Amniotic stem cell (primary cell): ENCODE measurements at places on chromosomes 13 and 19.

DNA sequence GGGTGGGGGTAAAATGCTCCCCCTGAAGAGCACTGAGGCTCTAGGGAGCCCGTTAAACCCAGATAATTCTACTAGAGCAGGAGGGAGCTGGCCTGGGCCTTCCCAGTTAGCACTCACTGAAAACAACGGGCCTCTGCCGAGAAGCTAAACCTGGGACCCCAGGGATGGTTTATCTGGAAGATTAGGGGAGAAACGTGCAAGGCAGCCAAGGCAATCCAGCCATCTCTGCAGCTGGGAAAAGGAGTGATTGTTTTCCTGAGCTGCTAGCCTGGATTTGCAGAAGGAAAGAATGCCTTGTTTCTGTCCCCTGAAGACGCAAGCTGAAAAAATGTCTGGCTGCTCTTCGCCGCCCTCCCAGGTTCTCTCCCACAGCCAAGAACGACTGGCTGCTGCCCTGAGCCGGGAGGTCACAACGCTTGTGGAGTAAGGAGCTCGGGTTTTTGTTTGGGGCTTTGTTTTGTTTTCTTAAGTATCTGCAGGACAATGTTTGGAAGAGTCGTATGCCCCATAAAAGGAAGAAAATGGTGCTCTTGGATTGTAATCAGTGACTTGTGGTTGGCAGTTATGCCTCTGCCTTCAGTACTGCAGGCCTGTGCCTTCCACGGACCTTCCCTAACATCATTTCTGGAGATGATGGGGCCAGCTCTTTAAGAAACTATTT lies 31.5 kb downstream of the COL4A2 start:
- no peak for DNase-seq

DNA sequence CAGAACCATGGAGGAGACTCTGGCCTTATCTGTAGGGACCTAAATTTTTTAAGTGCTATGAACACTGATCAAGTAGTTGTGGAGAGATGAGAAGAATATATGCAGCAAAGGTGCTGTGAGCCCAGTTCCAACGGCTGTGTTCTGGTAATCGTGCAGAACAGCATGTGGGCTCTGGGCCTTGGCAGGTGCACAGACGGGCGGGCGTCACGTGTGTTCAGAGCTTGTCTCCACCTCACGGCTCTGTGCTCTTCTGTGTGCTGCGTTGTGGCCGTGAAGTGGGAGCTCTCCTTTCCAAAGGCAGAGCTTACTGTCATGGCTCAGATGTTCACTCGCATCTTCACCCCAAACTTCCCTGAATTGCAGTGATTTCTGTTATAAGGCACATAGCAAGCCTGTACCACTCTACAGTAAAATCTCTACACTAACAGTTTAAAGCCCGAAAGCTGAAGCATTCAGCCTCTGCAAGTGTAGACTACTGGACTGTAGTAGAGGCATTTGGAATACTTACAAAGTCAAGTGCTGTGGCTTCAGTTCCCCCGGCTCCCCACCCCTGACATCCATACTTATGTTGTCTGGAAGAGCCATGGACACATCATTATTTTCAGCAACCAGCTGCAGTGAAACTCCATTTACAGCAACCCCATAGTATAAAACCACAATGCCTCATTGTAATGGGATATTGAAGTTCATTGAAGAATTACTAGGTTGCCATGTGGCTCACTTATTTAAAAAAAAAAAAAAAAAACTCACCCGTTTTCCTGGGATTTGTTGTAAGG lies 27.5 kb upstream of the TEX29 start:
- no peak for DNase-seq

DNA sequence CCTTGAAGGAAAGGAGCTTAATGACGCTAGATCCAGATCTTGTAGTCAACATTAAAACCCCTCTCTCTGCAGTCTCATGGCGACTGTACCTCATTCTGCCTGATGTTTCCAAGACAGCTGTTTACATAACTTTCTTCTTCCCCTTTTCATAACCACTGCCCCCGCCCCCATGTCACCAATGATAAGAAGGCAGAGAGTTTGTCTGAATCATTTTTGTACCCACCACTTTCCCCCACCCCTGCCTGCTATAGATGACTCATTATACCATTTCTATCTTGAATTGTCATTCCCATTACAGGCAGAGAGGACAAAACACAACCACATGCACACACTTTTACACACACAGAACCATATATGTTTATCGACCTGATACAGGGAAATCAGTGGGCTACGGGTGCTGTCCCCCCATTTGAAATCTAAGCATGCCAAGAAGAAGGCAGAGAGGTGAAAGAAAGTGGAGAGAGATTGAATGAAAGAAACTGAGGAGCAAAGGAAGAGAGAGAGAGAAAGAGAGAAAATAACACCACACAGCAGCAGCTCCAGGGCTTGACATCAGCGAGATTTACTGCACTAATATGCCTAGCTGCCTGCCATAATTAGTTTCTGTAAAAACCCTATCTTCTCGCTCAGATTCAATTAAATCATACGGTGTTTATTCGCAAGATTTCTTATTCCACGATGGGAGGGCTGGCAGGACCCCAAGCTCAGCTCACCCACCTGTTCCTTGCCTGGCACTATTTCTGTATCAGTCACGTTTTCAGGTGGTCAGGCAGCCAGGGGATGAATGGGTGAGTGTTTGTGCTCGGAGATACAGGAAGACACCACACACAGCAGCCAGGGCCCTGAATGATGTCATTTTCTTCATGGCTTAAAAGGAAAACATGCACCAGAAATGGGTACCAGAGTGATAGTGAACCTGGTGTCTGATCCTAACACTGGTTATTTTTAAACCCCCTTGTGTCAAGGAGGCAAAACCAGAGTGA lies 114.3 kb upstream of the SERP2 start:
- no peak for DNase-seq

GRCh38 chr13:69363360-69363759 lies 744.3 kb upstream of the ATXN8OS start:
- no peak for DNase-seq

DNA sequence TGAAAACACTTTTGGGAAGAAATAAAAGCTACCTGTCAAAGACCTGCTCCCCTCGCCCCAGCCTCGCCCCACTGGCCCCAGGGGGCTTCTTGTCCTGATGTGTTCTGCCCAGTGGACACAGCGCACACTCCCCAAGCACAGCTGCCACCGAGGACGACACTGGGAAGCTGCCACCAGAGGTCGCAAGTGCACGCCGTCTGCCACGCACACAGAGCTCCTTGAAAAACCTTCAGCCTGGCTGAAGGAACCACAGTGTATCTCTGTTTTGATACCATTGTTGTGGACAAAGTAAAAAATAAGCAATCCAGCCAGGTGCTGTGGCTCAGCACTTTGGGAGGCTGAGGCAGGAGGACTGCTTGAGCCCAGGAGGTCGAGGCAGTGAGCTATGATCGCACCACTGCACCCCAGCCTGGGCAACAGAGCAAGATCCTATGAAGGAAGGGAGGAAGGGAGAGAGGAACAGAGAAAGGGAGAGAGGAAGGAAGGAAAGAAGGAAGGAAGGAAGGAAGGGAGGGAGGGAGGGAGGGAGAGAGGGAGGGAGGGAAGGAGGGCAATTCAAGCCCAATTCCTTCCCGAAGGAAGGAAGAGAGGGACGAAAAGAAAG lies 57.3 kb downstream of the CEBPG start:
- DNase-seq, result peak; percentile 9

DNA sequence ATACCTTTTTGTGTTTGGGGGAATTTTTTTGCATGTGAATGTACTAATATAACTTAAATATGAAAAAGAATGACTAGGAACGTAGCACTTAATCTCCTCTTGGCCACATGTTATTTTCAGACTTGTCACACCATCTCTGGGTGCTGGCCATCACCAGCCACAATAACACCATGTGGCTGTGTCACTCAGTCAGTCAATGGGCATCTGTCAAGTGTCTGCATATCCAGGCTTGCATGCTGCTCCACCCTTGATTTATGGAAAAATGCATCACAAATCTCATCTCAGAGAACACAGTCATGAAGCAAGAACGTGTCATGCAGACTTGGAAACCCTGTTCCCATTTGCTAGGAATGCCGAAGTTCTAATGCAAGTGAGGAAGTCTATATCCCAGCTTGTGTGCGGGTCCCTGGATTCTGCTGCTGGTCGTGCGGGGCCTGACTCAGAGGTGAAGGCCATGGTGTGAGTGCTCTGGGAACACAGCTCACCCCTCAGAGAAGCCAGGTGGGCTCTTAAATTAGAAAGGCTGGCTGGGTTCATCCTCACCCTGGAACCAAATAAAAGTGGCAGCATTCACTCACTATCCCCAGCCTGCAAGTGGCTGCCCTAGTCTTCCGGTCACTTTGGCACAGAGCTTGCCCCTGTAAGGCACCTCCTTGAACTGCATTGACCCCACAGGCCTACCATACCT lies 53.6 kb upstream of the ARHGEF7 start:
- DNase-seq, result no peak

DNA sequence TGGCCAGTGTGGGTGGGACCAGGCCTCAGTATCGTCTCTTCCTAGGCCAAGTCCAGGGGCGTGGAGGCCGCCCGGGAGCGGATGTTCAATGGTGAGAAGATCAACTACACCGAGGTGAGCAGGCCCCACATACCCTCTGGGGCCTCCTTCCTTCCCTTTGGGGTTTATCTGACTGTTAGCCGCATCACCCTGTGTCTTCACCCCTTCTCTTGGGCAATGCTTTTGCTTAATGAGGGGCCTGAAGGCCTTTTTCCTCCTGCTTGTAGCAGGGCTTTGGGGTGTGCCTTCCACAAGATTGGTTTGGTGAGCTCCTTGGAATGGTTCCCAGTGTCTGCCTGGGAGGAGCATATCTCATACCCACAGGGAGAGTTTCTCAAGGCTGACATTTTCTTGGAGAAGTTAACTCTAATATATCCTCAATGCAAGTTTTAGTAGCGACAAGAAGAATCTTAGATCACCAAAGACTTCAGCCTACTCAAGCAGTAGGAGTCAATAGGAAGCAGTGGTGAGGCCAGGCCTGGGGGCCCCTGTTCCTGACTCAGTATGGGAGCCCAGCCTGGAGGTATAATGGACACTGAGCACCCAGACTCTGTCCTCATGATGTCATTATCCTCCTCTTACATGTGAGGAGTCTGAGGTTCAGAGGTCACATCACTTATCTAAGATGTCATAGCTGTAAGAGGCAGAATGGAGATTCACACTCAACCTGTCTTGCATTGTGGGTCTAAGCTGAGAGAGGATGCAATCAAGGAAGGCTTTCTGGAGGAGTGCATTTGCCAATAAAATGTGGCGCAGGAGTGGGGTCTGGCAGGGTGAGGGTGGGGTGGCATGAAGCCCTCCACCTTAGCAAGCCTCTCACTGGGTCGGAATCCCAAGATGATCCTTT lies 2.0 kb downstream of the GPI start:
- DNase-seq, result peak; percentile 4

DNA sequence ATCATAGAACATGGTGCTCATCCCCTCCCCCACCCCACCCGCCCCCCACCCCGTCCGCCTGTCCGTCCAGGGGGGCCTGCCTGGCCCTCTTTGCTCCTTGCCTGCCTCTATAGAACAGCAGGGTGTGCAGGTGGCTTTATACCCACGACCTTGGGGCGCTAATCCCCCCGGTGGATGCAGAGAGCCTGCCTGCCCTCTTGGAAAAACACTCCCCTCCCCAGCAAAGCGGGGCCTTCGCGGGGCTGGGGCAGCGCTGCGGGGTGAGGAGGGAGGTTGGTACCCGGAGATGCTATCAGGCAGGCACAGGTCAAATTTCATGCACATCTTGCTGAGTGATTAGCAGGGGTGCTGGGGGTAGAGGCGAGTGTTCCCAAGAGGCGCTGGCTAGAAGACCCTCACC lies 21.9 kb downstream of the RFX1 start:
- no peak for DNase-seq

- no peak for DNase-seq
Measured at GRCh38 chr19:35557539-35558399, 5.7 kb downstream of the ATP4A start.

- no peak for DNase-seq
Measured at GRCh38 chr13:93001866-93002461, 224.6 kb upstream of the GPC6 start.

DNA sequence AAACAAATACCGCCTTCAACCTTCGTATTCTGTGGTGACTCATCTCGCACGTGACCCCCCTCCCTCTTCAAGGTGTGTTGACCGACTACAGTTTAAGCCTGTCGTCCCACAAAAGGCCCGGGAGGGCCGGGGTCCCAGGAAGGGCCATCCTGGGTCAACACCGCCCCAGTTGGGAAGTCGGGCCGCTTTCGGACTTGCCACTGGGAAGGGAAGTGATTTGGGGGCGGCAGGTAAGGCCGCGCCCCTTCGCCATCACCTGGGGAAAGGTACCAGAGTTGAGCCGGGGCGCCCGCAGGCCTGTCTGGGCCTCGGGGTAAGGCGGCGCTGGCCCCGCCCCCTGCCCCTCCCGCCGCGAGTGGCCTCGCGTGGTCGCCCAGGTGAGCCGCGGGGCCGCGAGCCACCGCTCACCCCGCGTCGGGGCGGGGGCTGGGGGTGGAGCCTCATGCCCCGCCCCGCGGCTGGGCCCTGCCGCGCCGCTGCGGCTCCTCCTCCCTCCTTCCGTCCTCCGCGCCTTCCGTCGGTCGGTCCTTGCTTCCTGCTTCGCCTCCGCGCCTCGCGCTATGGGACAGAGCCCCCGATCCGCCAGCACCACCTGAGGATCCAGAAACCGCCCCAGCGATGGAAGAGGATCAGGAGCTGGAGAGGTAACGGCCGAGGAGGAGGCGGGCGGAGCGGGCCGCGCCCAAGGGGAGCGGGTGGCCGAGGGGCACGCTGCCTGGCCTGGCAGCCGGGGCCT lies at the start of gene POLR1D:
POLR1D (plus strand) TSS at position 527 of the 736 bp plus-strand sequence; CDS start at position 619, 92 bp downstream.
- DNase-seq, result peak; percentile 60

DNA sequence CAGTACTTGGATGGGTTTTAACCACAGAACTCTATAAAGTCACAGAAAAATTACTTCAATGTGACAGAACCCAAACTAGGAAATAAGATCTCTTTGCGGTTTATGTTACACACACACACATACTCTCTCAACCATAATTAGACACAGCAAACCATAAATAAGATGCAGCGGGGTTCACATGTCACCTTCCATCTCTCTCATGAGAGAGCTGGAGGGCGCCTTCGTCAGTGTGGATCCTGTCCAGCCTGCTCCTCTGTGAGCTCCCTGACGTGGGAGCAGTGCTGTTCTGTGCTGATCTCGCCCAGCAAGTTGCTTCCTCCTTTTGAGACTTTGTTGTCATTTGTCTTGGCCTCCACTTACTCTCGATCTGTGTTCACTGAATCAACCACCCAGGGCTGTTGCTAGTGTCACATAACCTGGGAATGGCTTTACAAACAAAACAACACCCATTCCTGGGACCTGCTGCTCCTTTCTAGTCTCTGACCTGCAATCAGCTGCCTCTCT lies 204.9 kb upstream of the KL start:
- DNase-seq, result no peak

GRCh38 chr13:77497835-77498234 lies 37.7 kb upstream of the SCEL start:
- no peak for DNase-seq

- no peak for DNase-seq
Measured at GRCh38 chr13:77048681-77049080, 21.7 kb upstream of the FBXL3 start.

GRCh38 chr13:31330236-31330635 lies 130.5 kb downstream of the B3GLCT start:
- no peak for DNase-seq

DNA sequence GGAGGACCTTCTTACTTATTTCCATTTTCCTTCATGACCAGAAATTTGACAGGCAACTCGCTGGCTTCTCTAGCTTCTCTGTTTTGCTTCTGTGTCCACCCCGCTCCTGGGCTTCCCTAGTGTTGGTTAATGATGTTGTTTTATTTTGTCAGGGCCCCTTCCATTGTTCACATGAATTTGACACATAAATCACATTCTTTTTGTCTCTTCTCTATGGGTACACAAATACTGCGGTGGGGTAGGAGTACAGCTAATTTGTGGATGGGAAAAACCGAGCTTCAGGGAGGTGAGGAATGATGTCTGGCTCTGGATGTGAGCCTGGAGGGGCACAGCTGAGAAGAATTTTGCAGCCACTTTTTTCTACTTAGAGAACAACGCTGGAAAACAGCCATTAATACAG lies 199.8 kb downstream of the DNAJC15 start:
- no peak for DNase-seq
